Stimulated activated CD4-positive, alpha-beta T cell treated with anti-CD3 and anti-CD28 coated beads, Interleukin-1b, Interleukin-23, amount 100 ng/mL, for 1 hour (primary cell): ENCODE measurements at places on chromosomes 4 and X.

- no peak for DNase-seq
These were observed 38.6 kb downstream of the TRPC5OS start for GRCh38 chrX:111914398-111915090.

DNA sequence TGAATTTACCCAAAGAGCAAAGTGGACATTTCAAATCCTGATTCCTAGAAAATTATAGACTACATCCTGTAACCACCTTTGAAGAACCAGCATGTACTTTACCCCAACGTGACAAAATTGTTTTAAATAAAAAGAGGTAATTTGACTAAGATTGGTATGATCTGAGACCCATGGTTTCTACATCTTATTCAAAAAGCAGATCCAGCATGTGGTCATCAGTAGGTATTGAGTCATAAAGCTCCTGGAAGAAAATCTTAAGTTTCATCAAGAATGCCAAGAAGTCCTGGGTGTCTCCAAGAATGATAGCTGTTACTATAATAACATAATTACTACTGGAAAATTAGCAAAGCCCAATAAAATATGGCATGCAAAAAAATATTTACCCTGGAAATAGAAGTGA lies 61.8 kb downstream of the NFKB1 start:
- no peak for DNase-seq

DNA sequence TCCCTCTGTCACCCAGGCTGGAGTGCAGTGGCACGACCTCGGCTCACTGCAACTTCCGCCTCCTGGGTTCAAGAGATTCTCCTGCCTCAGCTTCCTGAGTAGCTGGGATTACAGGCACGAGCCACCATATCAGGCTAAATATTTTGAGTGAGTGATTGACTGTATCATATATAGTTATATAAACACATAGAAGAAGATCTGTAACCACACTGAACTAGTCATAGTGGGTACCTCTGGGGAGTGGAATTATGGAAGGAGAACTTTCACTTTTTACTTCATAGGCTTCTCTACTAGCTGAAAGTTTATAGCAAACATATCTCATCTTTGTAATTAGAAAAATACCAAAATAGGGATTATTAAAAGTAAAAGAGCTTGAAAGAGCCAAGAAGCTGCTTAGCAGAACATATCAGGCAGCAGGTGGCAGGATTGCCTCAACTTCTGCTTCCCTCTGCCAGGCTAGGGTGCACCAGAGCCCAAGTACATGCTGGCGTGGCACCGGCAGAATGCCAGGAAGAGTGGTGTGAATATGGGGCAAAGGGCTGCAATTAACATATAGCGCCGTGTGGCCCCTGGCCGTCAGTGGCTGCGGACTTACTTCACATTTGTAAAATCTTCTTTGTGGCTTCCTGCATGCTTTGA lies 39.5 kb upstream of the CD40LG start:
- DNase-seq: no peak

DNA sequence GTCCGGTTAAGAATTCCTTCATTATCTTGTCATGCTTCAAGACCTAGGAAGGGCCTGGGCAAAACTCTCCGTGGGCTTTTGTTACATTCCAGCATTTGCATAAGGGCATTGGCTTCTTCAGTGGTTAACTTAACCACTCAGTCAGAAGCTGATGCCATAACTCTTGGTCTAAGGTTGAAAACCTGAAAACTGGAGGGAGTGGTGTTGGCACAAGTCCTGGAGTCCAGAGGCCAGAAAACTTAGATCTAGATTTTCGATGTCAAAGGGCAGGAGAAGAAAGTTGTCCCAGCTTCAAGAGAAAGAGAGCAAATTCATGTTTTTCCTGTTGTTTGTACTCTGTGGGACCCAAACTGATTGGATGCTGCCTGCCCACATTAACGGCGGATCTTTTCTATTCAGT lies 86.6 kb upstream of the GC start:
- no peak for DNase-seq

DNA sequence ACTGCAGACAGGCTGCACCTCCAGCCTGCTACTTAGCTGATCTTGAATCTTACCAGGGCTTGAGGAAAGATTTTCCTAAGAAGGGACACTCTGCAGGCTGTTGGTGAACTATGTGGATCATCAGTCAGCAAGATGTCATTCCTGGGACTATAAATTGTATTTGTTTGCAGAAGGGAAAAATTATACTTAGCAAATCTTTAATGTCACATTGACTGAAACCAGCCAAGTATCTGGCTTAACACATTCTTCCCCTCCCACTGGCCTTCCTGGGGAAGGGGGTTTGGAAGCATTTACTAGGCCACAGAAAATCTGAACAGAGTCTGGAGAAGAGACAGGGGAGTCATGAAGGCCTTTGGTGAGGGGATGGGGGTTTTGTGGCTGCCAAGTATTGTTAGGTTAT lies 156.7 kb upstream of the EOLA2 start:
- DNase-seq: no peak

GRCh38 chr4:96874657-96875056 lies 1034.8 kb downstream of the PDHA2 start:
- DNase-seq: no peak

GRCh38 chrX:9376111-9376510 lies 88.7 kb upstream of the TBL1X start:
- no peak for DNase-seq

GRCh38 chr4:181224852-181225251 lies 1018.4 kb upstream of the TENM3 start:
- DNase-seq: no peak

DNA sequence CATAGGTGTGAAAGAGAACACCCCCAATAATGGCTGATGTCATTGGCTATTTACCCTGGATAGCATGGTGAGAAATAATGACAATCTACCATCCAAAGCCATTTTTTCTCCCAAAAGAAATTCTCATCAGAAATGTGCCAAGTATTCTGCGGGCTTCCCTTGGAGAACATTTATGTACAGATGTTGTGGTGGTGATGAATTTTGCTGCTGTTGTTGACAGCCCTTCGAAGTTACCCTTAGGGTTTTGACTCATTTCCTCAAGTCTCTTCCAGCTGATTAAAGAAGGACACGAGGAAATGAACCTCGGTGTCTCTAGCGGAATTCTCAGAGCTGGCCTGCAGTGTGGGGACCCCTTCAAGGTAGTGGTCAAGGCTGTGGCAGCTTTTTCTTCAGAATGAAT lies 3.4 kb downstream of the KIT start:
- no peak for DNase-seq

- no peak for DNase-seq
These were observed 31.9 kb downstream of the CPEB2 start for GRCh38 chr4:15034071-15034764.

DNA sequence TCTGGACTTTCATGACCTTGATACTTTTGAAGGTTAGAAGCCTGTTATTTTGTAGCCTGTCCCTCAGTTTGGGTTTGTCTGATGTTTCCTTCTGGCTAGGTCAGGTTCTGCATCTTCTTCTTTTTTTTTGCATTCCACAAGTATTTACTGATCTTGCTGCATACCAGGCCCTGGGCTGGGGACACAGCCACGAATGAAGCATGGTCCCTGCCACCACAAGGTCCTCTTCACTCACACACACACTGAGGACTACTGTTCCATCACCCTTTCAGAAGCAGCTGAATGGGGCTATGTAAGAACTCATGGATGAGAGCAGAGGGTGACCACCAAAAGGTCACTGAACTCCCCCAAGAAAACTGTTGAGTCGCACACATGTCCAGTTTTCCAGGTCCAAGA lies 39.2 kb downstream of the USP11 start:
- no peak for DNase-seq

DNA sequence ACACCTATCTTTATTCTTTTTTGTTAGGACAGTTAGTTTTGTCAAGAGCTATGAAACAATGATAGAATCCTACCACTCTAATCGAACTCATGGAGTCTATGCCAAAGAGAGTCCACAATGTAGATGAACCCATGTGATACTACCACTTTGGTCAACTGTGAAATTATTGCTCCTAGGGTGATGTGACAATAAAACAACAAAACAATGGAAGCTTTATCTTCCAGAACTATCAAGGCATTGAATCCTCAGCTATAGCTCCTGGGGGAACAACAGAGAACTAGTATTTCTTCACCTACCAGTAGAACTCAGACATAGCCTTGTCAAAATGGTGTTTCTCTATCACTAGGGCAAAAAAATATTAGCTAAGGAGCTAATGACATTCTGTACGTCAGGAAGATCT lies 62.9 kb downstream of the SHROOM4 start:
- DNase-seq: no peak

DNA sequence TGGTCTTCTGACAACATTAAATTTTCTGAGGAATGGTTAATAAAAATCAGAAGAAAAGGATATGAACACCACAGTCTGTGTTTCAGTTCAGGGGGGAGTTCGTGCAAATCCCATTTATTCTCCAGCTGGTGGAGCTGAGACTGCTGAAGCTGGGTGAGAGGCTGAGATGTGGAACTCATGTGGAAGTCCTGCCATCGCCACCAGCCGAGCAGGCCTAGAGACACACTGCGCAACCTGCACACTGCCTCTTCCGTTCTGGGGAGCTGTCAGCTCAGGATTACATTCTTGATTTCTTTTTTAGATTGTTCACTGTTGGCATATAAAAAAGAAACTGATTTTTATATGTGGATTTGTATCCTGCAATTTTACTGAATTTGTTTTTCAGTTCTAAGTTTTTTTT lies 66.6 kb upstream of the ELOVL6 start:
- DNase-seq: no peak

GRCh38 chr4:123127218-123127617 lies 204.8 kb upstream of the NUDT6 start:
- no peak for DNase-seq

- DNase-seq: no peak
These were observed 110.0 kb upstream of the PPARGC1A start for GRCh38 chr4:23999714-24000469.

DNA sequence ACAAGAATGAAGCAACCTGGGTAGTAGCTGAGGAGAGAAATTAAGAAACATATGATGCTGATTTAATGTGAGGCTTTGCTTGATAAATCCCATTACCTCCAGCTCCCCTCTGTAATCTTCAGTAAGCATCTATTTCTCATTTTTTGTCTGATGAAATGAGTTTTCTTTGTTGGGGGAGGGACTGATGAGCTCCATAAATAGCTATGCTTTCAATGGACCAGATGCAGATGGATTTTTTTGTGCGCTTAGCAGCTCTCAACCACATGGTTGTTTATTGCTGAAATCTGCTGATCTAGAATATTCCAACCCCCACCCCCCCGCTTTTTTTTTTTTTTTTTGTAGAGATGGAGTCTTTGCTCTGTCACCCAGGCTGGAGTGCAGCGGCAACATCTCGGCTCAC lies 1082.0 kb downstream of the RAPGEF2 start:
- DNase-seq: no peak

- no peak for DNase-seq
These were observed 248.5 kb upstream of the DIAPH2 start for GRCh38 chrX:96436105-96436504.

GRCh38 chr4:99947608-99948007 lies 1.2 kb upstream of the DNAJB14 start:
- DNase-seq: no peak

DNA sequence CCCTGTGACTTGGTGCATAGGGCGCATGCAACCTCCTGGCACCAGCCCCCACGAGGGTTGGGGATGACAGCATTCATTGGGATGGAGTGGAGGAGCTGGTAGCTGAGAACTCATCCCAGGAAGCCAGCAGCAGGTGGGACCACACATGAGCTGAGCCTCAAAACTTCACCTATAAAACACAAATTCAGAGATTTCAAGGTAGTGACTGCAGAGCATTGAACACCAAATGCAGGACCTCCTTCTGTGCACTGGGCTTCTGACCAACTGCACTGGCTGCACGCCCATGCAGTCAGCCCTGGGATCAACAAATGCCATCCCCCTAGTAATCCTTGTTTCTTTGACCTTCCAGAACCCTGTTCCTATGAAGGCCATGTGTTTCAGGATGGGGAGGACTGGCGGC lies 197.8 kb downstream of the FRAS1 start:
- no peak for DNase-seq

- no peak for DNase-seq
These were observed 39.4 kb downstream of the DCLK2 start for GRCh38 chr4:150117629-150118028.

- DNase-seq: no peak
These were observed at the start of gene KCND1 for GRCh38 chrX:48971249-48972219. Gene KCND1 (minus strand): TSS chrX:48971844. CDS start chrX:48970271, 1,573 bp downstream.

- no peak for DNase-seq
These were observed 14.8 kb upstream of the PPARGC1A start for GRCh38 chr4:23904639-23905071.

DNA sequence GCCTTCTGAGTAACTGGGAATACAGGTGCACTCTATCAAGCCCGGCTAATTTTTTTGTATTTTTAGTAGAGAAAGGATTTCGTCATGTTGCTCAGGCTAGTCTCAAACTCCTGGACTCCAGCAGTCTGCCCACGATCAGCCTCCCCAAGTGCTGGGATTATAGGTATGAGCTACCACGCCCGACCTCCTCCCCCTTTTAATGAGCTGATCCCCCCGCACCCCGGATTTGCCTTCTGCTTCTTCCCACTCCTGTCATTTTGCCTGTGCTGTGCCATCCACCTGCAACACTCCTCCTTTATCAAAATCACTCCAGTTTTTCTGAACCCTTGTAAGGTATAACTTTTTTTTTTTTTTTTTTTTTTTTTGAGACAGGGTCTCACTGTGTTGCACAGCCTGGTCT lies 33.4 kb downstream of the SPINK2 start:
- DNase-seq: no peak

GRCh38 chr4:110625576-110626257 lies 2.8 kb upstream of the PITX2 start:
- DNase-seq: no peak

DNA sequence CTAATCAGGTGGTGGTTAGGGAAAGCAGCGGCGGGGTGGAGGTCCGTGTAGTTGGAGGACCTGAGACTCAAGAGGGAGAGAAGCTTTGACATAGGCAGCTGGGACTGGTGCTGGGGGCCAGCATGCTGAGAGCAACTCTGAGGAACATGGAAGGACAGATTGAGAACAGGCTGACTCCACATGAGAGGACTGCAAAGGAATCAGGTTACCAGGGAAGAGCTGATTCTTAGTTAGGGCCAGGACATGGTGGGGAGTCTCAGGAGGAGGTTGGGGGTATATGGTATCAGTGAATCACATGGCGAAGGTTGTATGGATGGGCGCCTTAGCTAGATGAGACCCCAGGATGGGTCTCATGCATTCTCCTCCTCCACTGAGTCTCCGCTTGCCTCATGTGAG lies 264.0 kb upstream of the BOD1L1 start:
- DNase-seq: no peak

DNA sequence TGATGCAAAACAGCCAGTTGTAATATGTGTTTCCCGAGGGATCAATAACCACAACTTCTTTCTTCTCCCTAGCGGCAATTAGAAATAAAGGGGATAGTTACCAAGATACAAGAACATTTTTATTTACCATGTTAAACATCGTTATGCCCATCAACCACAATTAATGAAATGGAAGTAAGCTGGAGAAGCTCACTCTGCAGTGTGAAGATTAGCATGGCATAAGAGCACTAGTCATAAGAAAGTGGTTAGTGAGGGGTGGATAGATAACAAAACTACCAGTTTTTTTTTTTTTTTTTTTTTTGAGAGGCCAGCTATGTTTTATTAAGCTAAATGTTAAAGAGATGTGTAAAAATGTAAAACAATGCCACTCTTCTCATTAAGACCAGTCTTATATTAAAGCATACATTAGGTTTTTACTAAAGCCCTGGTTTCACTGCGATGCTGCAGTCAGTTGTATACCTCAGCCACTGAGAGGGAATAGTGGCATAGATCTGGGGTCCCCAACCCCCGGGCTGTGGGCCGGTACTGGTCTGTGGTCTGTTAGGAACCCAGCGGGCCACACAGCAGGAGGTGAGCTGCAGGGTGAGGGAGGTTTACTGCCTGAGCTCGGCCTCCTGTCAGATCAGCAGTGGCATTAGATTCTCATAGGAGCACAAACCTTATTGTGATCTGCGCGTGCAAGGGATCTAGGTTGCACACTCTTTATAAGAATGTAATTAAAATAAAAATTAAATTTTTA lies 27.9 kb upstream of the NFXL1 start:
- DNase-seq: no peak

GRCh38 chr4:41913509-41913908 lies 21.7 kb upstream of the TMEM33 start:
- no peak for DNase-seq
